Left renal cortex interstitium (tissue), 4 donors: ENCODE measurements at places on chromosomes 6 and 20.

GRCh38 chr6:166905505-166906134 lies 50.7 kb downstream of the RNASET2 start:
- DNase-seq: no peak

DNA sequence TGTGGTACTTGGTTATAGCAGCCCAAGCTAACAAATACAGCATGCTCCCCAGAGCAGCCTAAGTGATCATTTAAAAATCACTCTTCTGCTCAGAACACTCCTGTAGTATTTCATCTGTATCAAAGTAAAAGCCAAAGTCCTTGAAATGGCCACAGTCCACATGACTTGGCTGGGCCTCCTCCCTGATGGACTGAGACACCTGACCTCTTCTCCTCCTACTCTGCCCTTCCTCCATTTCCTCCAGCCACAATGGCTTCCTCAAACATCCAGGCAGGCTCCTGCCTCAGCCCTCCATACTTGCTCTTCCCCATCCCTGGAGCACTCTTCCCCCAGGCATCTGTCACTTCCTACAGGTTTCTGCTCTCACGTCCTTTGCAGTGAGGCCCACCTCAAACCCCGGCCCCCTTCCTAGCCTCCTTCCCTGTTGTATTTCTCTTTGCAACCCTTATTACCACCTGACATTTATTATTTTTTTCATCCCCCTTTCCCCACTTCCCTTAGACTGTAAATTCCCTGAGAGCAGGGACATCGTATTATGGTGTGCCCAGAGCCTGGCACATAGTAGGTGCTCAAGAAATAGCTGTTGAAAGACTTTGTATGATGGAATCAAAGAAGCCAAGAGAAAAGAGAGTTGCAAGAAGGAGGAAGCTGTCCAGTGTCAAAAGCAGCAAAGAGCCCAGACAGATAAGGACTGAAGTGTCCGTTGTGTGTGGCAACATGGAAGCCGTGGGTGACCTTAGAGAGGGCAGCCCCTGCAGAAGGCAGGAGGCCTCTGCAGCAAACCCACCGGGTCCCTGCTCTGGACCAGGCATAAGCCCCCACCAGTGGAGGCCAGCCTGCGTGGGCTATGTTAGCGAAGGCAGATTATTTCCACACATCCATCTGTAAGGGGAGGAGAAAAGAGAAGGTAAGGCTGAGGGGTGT lies 87.5 kb downstream of the TRERF1 start:
- DNase-seq: no peak

DNA sequence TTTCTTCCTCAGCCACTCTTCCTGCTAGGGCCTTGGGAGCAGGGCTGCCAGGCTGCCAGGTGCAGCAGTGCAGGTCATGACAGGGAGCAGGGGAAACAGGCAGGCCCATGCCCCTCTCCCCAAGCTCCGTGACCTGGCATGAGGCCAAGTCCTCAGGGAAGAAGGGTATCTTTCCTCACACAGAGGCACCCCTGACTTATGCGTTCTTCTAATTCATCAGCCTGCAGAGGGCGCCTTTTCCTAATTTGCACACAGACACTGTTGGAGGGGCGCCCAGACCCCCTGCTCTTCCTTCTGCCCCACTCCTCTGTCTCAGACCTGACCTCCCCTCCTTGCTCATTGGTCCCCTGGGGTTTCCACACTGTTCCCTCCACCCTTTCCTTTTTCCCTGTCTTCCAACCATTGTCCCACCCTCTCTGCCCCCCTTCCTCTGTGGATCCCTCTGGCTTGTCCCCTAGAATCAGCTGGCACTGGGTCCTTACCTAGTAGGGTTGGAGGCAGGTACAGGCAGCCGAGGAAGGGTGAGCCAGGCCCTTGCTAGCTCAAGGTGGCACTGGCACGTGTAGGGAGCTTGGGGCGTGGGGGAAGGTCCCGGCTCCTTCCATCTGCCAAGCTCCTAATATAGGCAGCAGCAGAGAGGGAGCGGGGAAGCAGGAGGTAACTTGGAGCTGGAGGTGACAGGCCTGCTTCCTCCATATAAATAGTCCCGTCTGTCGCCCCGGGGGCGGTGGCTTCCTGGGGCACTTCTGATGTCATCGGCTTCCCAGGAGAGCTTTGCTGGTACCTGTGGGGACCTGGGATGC lies 154.9 kb upstream of the MLN start:
- no peak for DNase-seq

DNA sequence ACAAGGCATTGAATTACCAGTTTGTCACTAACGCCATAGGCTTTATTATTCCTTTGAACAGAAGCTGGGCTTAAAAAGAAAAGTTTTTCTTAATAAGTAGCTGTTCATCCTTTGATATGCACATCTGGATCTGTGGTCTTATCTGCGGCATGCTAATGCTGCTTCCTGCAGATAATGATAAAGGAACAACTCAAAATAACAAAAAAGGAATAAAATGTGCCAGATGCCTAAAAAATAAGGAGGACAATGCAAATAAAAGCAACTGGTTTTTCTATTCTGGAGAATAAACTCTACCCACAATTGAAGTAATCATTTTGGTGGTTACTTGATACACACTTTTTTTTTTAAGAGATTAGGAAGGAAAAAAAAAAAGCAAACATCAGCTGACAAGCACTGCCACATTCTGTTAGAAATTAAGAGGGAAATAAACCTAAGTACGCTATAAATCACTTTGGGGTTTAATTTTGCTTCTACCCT lies 156.8 kb upstream of the SALL4 start:
- DNase-seq: no peak

GRCh38 chr6:128648022-128648598 lies 127.7 kb upstream of the PTPRK start:
- no peak for DNase-seq
